ENCODE measurements at places on chromosomes 3 and 15.

DNA sequence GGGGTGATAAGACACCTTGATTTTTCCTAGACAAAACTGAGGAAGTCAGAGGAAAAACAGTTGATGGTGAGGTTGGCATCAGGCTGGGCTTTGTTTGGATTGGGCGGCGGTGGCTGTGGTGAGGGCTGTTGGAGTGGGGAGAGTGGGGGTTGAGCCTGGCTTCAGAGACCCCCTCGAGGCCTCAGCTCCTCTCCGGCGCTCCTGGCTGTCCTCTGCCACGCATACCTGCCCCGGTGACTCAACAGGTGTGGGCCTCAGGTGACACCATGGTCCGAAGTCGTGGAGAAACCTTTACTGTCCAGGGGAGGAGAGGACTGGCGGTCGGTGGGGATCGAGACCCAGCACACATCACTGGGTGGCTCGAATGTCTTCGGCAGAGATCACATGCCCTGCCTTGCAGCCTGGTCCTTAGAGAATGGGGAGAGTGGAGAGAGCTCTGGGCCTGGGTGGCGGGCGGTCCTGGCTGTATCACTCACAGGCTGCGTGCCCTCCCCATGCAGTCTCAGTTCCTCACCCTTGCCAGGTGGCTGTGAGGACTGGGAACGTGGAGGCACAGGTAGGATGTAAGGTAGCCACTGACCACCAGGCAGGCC, 2.6 kb downstream of the APBA2 start:
- no peak for DNase-seq
- no peak overlapping the region for H3K4me3 ChIP-seq
- H3K4me1 ChIP-seq: peaks cover 19% of the 10 kb centered on the region
- no peaks in the 10 kb centered on the region for H3K36me3 ChIP-seq
- H3K27ac ChIP-seq: no peak overlapping the region

DNA sequence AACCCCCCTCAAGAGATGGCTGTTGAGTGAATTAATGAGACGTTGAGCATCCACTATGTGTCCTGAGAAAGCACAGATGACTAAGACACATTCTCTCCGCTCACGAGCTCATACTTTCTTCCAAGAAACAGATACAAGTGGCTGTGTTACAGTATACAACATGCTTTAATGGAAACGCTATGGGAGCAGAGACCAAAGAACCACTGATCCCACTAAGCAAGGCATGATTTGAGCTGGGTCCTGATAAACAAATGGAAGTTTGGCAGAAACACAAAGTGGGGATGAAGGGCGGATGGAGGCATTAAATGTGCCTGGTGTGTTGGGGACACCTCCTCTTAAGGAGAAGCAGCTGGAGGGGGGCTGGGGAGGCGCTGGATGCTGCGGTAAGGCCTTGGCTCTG, 129.4 kb downstream of the UACA start:
- H3K36me3 ChIP-seq: no peaks in the 10 kb centered on the region
- DNase-seq: no peak
- H3K4me1 ChIP-seq: no peaks in the 10 kb centered on the region
- H3K27me3 ChIP-seq: no peaks in the 10 kb centered on the region
- no peak overlapping the region for H3K4me3 ChIP-seq

DNA sequence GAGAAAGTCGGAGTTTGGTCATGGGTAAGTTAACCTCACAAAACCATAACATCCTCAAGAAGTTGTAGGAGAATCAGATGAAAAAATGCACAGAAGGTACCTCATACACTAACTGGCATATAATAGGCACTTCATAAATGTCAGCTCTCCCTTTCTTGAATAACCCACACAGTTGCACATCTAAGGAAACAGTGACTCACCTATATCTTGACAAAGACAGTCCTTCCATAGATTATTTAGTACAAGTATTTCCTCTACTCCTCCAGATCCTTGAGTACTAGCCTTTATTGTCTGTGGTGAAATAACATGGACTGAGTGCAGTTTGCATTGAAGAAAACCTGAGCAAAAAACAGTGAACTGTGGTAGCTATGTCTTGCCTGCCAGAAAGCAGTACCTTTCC, 46.6 kb downstream of the MAGI1 start:
- no peaks in the 10 kb centered on the region for H3K36me3 ChIP-seq
- no peak overlapping the region for H3K4me3 ChIP-seq
- DNase-seq: no peak
- no peak overlapping the region for H3K27ac ChIP-seq
- H3K4me1 ChIP-seq: peaks cover 20% of the 10 kb centered on the region
- no peaks in the 10 kb centered on the region for H3K27me3 ChIP-seq

DNA sequence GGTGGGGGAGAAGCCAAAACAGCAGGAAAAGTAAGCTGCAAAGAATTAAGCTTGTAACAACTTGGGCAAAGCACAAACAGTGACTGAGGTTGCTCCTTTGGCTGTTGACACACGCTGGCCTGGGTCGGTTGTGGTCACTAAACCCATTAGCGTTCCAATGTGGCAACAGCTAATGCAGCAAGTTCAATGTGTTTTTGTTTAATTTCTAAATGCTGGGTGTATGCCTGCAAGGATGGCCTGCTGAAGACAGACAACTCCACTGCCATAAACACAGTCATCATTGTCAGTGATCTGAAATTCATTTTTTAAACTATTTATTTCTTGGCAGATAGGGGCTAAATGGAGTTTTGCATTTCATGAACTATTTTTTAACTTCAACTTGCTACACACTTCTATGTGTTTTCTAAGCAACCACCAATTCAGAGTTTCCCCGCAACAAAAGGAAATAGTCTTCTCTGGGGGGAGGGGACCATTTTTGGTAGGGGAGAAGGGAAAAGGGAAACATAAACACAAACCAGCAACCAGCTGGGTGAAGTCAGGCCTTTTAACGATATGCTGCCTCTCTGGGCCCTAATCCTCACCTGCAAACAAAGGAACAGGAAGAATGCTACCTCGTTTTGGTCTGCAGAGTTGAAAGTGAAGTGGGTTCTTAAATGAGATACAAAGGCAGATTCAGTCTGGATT, 34.8 kb upstream of the WNT5A start:
- H3K27ac ChIP-seq: no peak overlapping the region
- H3K4me1 ChIP-seq: peaks cover 11% of the 10 kb centered on the region
- peaks cover 19% of the 10 kb centered on the region for H3K27me3 ChIP-seq
- H3K36me3 ChIP-seq: no peaks in the 10 kb centered on the region

DNA sequence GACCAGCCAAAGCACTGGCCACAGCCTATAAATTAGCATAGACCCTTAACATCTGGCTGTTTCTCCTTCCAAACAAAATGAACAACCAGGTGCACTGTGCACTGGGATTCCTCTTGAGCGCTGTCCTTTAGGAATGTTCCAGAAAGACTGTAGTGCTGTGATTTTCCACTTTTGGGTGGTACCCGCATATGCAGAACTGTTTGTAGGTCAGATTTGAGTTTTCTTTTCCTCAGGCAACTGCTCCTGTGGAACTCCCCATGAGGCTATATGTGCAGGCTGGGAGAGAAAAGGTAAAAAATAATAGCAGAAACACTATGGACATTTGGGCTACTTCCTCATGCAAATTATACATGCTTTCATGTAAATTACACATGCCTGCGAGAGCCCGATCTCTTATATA, 139.1 kb downstream of the CHST2 start:
- H3K4me3 ChIP-seq: no peak overlapping the region
- no peaks in the 10 kb centered on the region for H3K27me3 ChIP-seq
- H3K27ac ChIP-seq: no peak overlapping the region
- no peaks in the 10 kb centered on the region for H3K36me3 ChIP-seq

DNA sequence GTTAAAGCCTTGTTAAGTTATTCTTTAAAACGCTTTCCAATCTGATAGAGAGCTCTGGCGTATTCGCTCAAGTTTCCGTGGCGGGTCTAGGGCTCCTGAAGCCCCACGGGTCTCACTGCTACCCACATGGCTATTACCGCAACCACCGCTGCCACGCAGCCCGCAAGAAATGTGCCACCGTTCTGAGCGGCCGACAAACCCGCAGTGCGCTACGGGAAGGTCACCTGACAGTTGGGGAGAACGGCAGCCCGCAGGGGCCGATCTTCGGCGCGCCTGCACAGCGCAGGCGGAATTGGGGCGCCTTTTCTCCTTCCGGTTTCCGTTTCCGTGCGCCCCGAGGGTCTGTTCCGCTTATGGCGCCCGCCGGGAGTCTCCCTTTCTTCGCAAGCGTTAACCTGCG, 76.6 kb upstream of the SNRPN start:
- no peak overlapping the region for H3K27ac ChIP-seq
- H3K36me3 ChIP-seq: no peaks in the 10 kb centered on the region
- no peak for DNase-seq
- H3K27me3 ChIP-seq: no peaks in the 10 kb centered on the region

- H3K4me1 ChIP-seq: no peaks in the 10 kb centered on the region
- H3K27me3 ChIP-seq: no peaks in the 10 kb centered on the region
- H3K36me3 ChIP-seq: no peaks in the 10 kb centered on the region
- H3K4me3 ChIP-seq: no peak overlapping the region
- DNase-seq: no peak
These were observed 123.5 kb upstream of the PTX3 start for GRCh38 chr3:157313186-157313585.

- H3K27ac ChIP-seq: no peak overlapping the region
- H3K36me3 ChIP-seq: no peaks in the 10 kb centered on the region
- H3K4me3 ChIP-seq: no peak overlapping the region
- H3K4me1 ChIP-seq: no peaks in the 10 kb centered on the region
- no peaks in the 10 kb centered on the region for H3K27me3 ChIP-seq
These were observed 592.2 kb upstream of the TBL1XR1 start for GRCh38 chr3:177789500-177789899.

- no peak overlapping the region for H3K27ac ChIP-seq
- DNase-seq: no peak
- H3K4me3 ChIP-seq: no peak overlapping the region
- no peaks in the 10 kb centered on the region for H3K4me1 ChIP-seq
- H3K36me3 ChIP-seq: no peaks in the 10 kb centered on the region
These were observed 11.0 kb downstream of the LEKR1 start for GRCh38 chr3:156837115-156837514.

DNA sequence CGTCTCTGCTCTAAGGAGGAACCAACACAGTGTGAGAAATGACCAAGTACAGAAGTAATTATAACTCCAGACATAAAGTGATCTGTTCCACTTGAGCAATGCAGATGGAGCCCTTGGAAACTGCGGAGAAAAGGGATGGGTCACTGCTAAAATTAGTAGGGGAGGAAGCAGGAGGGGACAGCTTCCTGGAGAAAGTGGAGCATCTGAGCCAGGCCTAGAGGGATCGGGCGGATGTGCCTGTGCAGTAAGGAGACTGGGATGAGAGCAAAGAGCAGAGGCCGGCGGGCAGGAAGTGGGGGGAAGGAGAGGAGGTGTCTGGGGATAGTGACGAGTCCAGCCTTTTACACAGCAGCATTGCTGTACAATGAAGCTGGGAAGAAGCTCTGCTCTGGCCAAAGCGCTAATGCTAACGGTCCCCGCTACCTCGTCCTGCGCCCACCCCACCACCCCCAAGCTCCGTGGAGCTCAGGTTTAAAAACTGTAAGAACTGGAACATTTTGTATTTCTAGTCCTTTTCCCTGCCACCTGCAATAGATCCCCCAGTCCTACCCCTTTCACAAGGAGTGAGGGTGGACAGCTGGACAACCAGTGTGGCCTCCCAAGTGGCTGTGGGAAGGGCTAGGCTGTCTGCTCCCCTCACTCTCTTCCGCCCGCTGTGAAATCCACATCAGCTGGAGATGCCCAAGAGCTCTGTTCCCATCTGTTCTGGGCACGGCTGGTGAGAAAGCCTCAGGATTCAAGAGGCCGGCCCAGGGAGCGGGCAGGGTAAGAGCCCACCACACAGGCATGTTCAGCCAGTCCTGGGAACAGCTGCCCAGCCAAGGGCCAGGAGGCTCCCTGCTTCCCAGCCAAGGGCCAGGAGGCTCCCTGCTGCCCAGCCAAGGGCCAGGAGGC, 53.0 kb upstream of the HES1 start:
- DNase-seq: peak; percentile 80
- H3K27ac ChIP-seq: no peak overlapping the region
- H3K4me1 ChIP-seq: peaks cover 26% of the 10 kb centered on the region
- H3K27me3 ChIP-seq: no peaks in the 10 kb centered on the region
- no peak overlapping the region for H3K4me3 ChIP-seq

DNA sequence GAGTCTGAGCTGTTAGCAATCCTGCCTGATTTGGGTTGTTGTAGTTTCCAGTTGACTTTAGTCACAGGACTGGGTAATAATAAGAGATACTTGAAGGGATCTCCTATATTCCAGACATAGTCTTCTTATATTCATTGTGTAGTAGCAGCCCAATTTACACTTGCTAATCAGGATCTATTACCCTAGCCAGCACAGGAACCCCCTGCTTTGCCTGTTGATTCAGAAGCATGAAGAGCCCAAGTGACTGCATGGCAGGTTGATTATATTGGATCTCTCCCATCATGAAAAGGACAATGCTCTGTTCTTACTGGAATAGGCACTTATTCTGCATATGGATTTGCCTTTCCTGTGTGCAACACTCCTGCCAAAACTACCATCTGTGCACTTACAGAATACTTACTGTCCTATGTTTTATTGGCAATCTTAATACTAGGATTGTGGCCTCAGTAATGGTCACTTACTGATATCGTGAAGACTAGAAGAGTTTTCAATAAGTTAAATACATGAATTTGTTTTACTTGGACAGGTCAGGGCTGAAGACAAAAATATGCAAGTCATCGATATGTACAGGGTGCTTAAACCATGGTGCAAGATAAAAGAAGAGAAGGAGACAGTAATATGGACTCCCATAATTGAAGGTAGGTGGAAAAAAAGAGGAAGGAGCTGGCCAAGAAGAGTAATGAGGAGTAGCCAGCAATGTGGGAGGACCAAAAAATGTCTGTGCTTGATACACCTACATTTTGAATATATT, 304.1 kb downstream of the MCTP2 start:
- H3K27me3 ChIP-seq: no peaks in the 10 kb centered on the region
- no peaks in the 10 kb centered on the region for H3K36me3 ChIP-seq
- DNase-seq: no peak
- no peak overlapping the region for H3K27ac ChIP-seq
- no peak overlapping the region for H3K4me3 ChIP-seq
- no peaks in the 10 kb centered on the region for H3K4me1 ChIP-seq

Measured in suprapubic skin (tissue), 4 donors.